Gastroesophageal sphincter (tissue), 4 donors: ENCODE measurements at places on chromosomes 5 and 9.

DNA sequence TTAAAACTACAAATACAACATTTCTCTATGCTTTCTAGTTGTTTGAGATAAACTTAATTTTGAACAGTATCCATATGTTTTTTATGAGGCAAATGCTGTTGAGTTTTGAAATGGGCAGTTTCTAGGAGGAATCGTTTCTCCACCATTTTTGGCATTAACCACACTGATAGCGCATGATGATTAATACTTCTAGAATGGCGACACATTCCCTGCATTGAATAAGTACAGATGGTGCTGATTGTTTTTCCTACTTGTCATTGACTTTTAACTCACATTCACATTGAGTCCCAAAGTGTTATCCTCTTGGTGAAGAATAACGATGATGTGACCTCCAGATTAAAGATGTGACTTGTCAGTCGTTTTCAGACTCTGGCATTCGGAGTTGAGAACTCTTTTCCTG lies 6.5 kb upstream of the CCDC192 start:
- no peaks in the 10 kb centered on the region for H3K27me3 ChIP-seq
- H3K4me3 ChIP-seq, result no peak overlapping the region
- H3K4me1 ChIP-seq, result no peaks in the 10 kb centered on the region
- no peaks in the 10 kb centered on the region for H3K36me3 ChIP-seq

- H3K4me1 ChIP-seq, result peaks cover 8% of the 10 kb centered on the region
- H3K36me3 ChIP-seq, result no peaks in the 10 kb centered on the region
- H3K4me3 ChIP-seq, result no peak overlapping the region
Observed at GRCh38 chr5:116365006-116365496, 209.6 kb downstream of the SEMA6A start.

- H3K4me3 ChIP-seq, result no peak overlapping the region
- no peak overlapping the region for H3K27ac ChIP-seq
- H3K4me1 ChIP-seq, result no peaks in the 10 kb centered on the region
Observed at GRCh38 chr5:151491062-151491461, 43.7 kb downstream of the SLC36A1 start.

GRCh38 chr9:78014776-78015175 lies 16.8 kb downstream of the GNAQ start:
- no peaks in the 10 kb centered on the region for H3K36me3 ChIP-seq
- no peak for ATAC-seq
- H3K4me3 ChIP-seq, result no peak overlapping the region
- H3K4me1 ChIP-seq, result peaks cover 9% of the 10 kb centered on the region
- no peak overlapping the region for H3K27ac ChIP-seq

DNA sequence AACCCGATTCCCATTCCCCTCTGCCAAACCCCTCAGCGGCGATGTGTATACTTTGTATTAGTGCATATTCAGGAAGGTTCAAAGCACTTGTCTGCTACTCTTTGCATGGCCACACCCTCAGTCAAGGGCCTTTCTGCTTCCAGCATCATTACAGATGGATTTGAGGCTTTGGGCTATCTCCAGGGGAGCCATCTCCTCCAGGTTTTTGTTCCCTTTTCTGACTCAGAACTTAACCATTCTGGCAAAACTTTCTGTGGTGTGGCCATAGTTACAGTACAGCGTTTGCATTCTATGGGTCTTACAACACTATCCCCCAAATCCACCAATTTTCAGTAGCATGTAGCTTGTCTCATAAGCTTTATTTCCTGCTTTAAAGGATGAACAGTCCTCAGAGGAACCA lies 36.0 kb upstream of the SVEP1 start:
- H3K4me3 ChIP-seq, result no peak overlapping the region
- no peak for ATAC-seq
- no peaks in the 10 kb centered on the region for H3K27me3 ChIP-seq
- no peaks in the 10 kb centered on the region for H3K4me1 ChIP-seq
- no peaks in the 10 kb centered on the region for H3K36me3 ChIP-seq
- no peak overlapping the region for H3K27ac ChIP-seq

GRCh38 chr9:72144756-72145492 lies 4.3 kb upstream of the GDA start:
- H3K27me3 ChIP-seq, result peaks cover 43% of the 10 kb centered on the region
- H3K27ac ChIP-seq, result no peak overlapping the region
- H3K4me3 ChIP-seq, result no peak overlapping the region
- no peaks in the 10 kb centered on the region for H3K36me3 ChIP-seq
- H3K4me1 ChIP-seq, result no peaks in the 10 kb centered on the region
- ATAC-seq, result no peak

DNA sequence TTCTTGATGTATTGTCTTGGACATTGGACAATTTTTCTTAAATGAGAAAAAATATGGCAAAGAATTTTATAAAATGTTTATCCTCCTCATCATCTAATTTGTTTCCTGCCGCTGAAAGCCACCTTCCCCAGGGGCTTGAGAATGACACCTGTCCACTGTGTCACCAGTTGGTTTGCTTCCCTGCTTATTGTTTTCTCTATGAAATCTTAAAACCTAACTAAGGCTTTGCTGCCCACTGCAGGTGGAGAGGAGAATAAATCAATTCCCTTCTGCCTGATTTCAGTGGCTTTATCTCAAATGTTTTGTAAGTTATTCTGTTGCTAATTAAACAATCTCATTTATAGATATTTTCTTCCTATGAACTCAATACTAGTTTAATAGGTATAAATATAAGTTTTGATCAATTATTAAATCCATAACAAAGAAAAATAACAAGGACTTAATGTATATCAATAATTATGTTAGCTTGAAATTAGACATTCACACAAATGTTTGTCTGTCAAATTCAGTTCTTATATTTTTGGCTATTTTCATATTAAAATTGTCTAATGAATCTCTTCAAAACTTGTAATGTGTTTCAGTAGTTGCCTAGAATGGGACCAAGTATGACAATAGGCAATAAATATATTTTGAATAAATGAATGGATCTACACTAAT lies 822.5 kb downstream of the PTPRD start:
- no peaks in the 10 kb centered on the region for H3K36me3 ChIP-seq
- no peaks in the 10 kb centered on the region for H3K27me3 ChIP-seq
- H3K4me1 ChIP-seq, result no peaks in the 10 kb centered on the region

GRCh38 chr5:6215891-6216290 lies 162.5 kb downstream of the MED10 start:
- no peaks in the 10 kb centered on the region for H3K4me1 ChIP-seq
- H3K4me3 ChIP-seq, result no peak overlapping the region
- no peaks in the 10 kb centered on the region for H3K36me3 ChIP-seq
- H3K27me3 ChIP-seq, result no peaks in the 10 kb centered on the region
- H3K27ac ChIP-seq, result no peak overlapping the region

DNA sequence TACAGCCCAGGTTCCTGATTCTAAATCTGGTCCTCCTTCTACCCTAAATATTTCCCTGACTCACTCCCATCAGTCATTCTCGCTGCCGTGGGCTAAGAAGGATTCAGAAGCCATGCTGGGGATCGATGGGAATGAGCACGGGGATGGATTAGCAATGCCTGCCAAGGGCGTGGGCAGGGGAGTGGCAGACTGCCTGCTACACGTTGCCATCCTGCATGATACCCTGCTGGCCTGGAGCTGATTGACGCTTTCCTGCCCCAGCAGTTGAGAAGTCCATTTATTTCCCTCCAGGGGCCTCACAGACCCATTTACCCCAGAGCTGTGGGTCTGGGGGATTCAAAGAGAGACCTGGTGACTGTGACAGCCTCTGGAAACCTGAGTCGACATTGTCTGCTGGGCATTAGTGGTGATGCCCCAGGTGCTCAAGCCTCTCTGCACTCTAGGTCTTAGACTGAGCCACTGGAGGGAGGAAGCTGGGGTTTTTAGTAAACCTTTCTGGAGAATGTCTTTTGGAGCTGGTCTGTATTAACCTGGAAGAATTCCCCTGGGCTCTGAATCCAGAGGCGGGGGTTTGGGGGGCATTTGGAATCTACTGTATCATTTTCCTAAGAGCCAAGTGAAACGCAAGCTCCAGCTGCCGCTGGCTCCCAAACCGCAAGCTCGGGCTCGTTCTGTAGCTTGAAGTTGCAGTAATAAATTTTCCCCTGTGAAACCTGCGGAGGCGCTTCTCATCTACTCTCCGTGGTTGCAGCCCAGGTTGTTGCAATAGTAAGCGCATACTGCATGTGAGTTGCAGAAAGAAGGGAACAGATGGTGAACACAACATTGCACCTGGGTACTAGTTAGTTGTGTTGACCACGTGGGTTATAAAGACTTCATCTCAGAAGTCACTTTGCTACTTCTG lies 76.3 kb upstream of the RAPGEF1 start:
- H3K4me1 ChIP-seq, result no peaks in the 10 kb centered on the region
- ATAC-seq, result no peak
- H3K27ac ChIP-seq, result no peak overlapping the region
- H3K27me3 ChIP-seq, result peaks cover 90% of the 10 kb centered on the region

GRCh38 chr5:2020730-2021129 lies 138.0 kb upstream of the IRX4 start:
- H3K27me3 ChIP-seq, result peaks cover 10% of the 10 kb centered on the region
- no peak overlapping the region for H3K27ac ChIP-seq
- no peak for ATAC-seq
- no peak overlapping the region for H3K4me3 ChIP-seq

- H3K27ac ChIP-seq, result no peak overlapping the region
- no peaks in the 10 kb centered on the region for H3K4me1 ChIP-seq
- no peaks in the 10 kb centered on the region for H3K27me3 ChIP-seq
- ATAC-seq, result no peak
- H3K4me3 ChIP-seq, result no peak overlapping the region
Observed at GRCh38 chr9:37187292-37187691, 66.9 kb downstream of the ZCCHC7 start.

DNA sequence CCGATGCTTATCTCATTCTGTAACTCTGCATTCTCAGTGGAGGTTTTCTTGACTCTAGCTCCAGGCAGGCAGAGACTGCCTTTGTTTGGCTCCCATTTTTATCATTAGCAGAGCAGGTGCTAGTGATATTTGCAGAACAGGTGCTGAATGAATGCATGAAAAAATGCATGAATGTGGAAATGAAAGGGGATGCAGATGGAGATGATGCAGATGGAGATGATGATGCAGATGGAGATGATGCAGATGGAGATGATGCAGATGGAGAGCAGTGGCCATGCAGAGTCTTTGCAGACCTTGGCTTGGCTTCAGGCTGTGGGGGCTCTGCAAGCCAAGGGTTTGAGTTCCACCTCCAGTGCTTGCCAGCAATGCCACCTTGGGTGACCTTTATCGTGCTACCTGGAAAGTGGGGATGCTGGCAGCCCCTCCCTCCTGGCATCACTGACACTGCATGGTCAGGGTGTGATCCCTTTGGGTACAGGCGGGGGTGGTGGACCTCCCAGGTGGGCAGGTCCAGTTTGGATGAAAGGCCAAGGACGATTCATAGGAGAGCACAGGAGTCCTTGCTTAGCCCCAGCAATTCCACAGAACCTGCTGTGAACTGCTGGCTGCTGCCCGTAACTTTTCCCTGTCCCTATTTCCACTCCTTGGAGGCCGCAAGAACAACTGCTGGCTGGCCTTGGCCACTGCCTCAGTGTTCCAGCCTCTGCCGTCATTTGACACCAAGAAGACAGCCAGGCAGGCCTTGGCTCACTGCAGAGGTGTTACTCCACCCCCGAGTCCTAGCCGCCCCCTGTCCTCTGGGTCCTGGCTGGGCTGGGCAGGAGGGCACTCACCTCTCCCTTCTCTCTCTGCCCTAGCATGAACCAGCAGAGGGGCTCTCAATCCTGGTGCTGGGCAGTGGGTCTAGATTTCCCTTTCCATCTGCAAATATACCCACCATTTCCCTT lies 33.0 kb downstream of the ERGIC1 start:
- no peaks in the 10 kb centered on the region for H3K27me3 ChIP-seq
- H3K4me1 ChIP-seq, result peaks cover 58% of the 10 kb centered on the region
- H3K4me3 ChIP-seq, result no peak overlapping the region

DNA sequence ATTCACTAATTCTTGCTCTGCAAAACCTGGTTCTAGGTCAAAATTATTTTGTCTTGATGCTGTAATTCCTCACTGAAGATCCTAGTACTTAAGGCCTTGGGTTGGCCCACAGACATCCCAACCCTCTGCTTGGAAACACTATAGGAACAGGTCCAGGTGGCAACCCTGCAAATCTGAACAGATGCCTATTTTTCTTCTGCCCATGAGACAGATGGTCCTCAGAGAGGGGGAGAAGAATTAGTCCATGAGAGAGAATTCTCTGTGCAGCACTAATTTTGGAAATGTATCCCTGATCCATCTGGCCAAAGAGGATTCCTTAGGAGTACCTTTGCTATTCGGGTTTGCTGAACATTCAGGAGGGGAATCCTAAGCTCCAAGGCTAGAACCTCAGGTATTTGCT lies 156.3 kb downstream of the ELAVL2 start:
- no peaks in the 10 kb centered on the region for H3K27me3 ChIP-seq
- no peak for ATAC-seq
- H3K27ac ChIP-seq, result no peak overlapping the region
- H3K36me3 ChIP-seq, result no peaks in the 10 kb centered on the region
- no peak overlapping the region for H3K4me3 ChIP-seq

- H3K27ac ChIP-seq, result no peak overlapping the region
- no peak overlapping the region for H3K4me3 ChIP-seq
- H3K4me1 ChIP-seq, result peaks cover 8% of the 10 kb centered on the region
- ATAC-seq, result no peak
Observed at GRCh38 chr9:27352457-27353165, 55.7 kb upstream of the EQTN start.

DNA sequence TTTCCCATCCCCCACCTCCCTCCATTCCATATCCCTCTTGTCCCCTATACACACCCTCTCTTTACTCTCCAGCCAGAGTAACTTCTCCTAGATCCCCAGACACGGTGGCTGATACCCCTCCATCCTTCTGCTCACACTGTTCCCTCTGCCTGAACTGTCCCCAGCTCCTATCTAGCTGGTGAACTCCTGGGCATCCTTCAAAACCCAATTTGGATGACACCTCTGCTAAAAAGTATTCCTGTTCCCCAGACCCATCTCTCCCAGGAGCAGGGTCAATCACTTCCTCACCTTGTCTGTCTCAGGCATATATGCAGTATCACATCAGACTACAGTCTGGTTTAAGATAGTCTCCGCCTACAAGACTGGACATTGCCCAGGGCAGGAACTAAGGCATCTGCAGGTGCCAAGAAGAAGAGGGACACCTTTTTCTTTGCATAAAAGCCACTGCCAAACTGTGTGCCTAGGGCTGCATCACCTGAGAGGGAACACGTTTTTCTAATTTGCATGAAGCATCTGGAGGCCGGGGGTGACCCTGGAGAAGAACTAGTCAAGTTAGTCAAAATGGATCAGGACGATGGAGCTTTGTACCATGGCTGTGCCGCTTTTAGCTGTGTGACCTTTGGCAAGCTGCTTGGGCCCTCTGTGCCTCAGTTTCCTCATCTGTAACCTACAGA lies 27.1 kb downstream of the NR5A1 start:
- H3K4me1 ChIP-seq, result peaks cover 14% of the 10 kb centered on the region
- H3K27ac ChIP-seq, result no peak overlapping the region
- no peak overlapping the region for H3K4me3 ChIP-seq
- H3K27me3 ChIP-seq, result peaks cover 83% of the 10 kb centered on the region
